ENCODE measurements at places on chromosomes 3 and 15. TPM values are rescaled to one million over a fixed set of nuclear protein-coding genes. Genes with fewer than 3 reads are reported as not detected.

GRCh38 chr3:114120211-114120610 lies 58.6 kb downstream of the DRD3 start:
- no peaks in the 10 kb centered on the region for H3K27me3 ChIP-seq
- no peak overlapping the region for H3K4me3 ChIP-seq
- no peak overlapping the region for H3K27ac ChIP-seq
- no peak for DNase-seq
- no peaks in the 10 kb centered on the region for H3K4me1 ChIP-seq
- no peaks in the 10 kb centered on the region for H3K36me3 ChIP-seq

GRCh38 chr15:98146031-98146820 lies 185.7 kb downstream of the ARRDC4 start:
- H3K4me1 ChIP-seq, result no peaks in the 10 kb centered on the region
- H3K36me3 ChIP-seq, result no peaks in the 10 kb centered on the region
- DNase-seq, result no peak
- no peak overlapping the region for H3K27ac ChIP-seq

IGSF10 gene
- total RNA-seq, result not detected

TRIM42 gene
- total RNA-seq, result not detected

C2CD4B gene
- total RNA-seq, result 0.24 TPM

All from activated T-cell treated with anti-CD3 and anti-CD28 coated beads, Interleukin-2, amount 50 U/mL, for 72 hours (primary cell).